ENCODE measurements at places on chromosomes 3 and 15. TPM values are rescaled to one million over a fixed set of nuclear protein-coding genes. Genes with fewer than 3 reads are reported as not detected.

The ATP10A gene
- under 0.01 TPM for total RNA-seq

The DAZL gene
- total RNA-seq = not detected

The OIP5 gene
- 16.9 TPM for total RNA-seq

The TGM5 gene
- not detected for total RNA-seq

The HIGD2B gene
- not detected for total RNA-seq

The LTK gene
- 0.13 TPM for total RNA-seq

The ZNF621 gene
- total RNA-seq = 22.5 TPM

The SCAANT1 gene
- total RNA-seq = not detected

The PRSS50 gene
- total RNA-seq = not detected
